ENCODE measurements at places on chromosomes 11 and 22.

- DNase-seq = no peak
Measured at GRCh38 chr22:46010951-46011626, 34.1 kb upstream of the WNT7B start.

DNA sequence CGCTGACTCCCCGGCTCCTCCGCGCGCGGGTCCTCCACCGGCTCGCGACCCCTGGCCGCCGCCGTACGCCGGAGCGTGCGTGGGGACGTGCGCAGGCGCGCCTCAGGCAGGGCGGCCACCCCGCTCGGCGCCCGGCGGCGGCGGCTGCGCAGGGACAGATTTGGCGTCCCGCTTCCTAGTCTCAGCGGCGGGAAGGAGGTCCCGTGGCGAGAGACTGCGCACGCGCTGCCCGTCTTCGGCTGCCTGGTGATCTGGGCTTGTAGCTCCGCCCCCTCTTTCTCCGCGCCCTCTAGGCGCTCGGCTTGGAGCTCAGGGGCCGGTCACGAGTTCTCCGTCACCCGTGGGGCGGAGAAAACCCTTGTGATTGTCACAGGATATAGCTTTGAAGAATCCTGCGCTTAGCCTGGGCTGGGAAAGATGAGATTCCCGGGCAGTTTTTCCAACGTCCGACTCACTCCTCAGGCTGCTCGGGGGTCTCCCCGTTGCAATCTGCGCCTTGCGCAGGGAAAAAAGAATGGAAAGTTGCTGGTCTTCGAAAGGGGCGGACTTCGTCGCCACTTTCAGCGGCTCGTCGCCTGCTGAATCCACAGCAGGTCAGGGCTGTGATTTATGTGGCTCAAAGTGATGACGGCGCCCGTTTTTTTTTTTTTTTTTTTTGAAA is at the start of gene PATL1:
PATL1 (minus strand) TSS at position 88 of the 661 bp plus-strand sequence. CDS start 142 bp downstream, outside the sequence.
- DNase-seq = peak; percentile 99

GRCh38 chr11:65617136-65617850 is 1.7 kb downstream of the PCNX3 start:
- no peak for DNase-seq

DNA sequence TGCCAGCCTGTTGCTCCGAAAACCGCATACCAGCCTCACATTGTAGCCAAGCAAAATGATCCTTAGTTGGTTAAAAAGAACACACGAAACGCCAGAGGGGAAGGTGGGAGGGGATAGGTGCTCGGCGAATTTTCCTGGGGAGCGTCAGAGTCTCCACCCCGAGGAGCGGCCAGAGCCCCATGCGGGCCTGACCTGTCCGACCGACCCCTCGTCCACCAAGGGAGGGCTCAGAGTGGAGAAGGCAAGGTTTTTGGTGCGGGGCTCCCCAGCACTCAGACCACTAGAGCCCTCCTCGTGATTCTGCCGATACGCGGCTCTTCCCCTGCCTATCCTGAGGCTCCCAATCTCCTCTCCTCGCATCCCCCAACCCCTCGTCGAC is 39.6 kb downstream of the DIXDC1 start:
- DNase-seq = no peak

DNA sequence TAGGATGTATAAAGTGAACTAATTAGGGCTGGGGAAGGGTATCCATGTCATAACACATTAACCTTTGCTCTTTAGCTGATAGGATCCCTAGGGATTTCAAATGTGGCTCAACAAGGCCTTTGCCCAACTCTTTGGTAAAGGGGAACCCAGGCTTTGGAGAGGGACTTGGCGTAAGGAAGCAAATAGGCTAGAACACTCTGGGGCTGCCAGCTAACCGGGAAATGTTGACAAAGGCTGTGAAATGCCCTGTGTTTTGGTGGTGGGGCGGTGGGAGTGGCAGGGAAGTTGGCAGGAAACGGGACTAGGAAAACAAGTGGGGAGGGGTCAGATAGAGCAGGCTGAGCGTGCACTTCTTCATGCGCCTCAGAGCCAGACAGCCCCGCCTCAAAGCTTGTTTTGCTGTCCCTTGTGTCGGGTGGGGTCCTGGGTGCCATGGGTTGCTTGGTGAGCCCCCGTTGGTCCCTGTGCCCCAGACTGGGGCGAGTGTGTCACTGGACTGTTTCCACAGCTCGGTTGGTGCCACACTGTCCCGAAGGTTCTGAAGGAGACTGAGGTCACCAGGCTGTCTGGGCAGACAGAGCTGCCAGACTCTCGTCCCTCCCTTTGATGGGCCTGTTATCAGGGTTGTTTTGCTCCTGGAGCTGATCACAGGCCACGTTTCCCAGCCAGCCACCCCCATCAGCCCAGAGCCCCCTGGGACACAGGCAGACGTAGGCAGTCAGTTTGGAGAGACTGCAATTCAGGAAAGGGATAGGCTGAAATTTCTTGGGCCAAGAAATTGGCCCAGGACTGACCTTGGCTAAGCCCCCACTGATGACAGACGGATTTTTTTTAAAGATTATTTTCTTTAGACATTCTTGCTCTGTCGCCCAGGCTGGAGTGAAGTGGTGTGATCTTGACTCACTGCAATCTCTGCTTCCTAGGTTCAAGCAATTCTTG is 19.6 kb downstream of the KCTD21 start:
- no peak for DNase-seq

DNA sequence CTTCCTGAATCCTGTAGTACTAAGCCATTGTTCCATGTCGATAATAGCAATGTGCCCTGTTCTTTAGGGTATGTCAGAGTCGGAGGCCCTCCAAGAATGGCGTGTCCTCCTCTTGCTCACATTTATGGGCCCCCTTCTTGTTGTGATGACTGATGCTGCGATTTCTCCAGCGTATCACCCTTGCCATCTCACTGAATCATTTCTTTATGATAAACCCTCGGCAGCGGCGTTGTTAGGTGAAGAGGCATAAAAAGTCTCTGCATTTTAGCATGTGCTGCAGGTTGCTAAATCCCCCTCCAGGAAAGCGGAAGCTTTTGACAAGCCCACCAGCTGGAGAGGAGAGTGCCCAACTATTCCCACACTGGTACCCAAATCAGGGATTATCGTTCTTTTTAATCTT is 1045.3 kb downstream of the BRD1 start:
- DNase-seq = no peak

- DNase-seq = peak; percentile 40
Measured at GRCh38 chr11:83007477-83007876, 64.2 kb downstream of the RAB30 start.

DNA sequence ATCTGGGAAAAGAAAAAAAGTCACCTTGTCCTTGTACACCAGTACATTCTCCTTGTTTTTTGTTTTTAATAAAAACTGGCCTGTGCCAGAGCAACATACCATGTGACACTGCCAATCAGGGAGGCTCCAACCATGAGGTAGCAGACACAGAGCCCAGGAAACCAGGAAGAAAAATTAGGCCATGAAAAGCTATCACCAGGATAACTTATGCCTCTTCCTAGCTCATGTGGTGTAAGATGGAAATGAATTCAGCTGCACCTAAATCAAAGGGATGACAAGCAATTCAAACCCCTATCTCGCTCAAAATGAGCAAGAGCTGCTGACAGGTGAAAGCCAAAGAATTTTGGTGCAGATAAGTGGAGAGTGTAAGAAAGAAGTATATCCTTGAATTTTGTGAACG is 7.7 kb downstream of the DRD2 start:
- DNase-seq = no peak

DNA sequence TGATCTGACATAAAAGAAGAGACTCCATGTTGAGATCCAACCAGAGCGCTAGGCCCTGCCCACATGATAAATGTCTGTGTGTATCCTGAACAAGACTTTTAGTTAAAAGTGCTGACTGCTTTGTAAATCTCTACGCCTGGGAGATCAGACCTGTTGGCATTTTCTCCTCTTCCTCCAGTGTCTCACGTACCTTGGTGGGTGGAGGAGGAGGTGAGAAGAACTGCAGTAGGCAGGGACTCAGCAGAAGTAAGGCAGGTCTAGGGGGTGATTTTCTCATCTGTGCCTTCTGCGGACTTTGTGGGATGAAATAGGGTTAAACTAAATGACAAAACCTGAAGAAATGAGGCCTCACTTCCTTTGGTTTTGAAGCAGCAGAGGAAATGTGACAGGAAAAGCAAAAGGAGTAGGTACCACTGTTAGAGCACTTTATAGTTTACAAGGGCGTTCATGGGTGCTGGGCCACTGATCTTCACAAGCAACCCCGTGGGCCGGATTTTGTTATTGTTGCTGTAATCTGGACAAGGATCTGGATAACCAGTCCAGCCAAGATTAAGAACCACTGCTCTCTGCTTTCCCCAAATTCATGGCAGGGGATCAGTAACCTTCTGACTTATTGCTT is 36.7 kb upstream of the PLET1 start:
- no peak for DNase-seq

- DNase-seq = no peak
Measured at GRCh38 chr11:44324222-44324621, 14.3 kb upstream of the ALX4 start.

GRCh38 chr22:36129071-36129470 is 31.5 kb downstream of the APOL3 start:
- no peak for DNase-seq

GRCh38 chr22:17946662-17947367 is 77.5 kb downstream of the MICAL3 start:
- no peak for DNase-seq

GRCh38 chr11:80083531-80083951 is 642.7 kb upstream of the TENM4 start:
- no peak for DNase-seq

DNA sequence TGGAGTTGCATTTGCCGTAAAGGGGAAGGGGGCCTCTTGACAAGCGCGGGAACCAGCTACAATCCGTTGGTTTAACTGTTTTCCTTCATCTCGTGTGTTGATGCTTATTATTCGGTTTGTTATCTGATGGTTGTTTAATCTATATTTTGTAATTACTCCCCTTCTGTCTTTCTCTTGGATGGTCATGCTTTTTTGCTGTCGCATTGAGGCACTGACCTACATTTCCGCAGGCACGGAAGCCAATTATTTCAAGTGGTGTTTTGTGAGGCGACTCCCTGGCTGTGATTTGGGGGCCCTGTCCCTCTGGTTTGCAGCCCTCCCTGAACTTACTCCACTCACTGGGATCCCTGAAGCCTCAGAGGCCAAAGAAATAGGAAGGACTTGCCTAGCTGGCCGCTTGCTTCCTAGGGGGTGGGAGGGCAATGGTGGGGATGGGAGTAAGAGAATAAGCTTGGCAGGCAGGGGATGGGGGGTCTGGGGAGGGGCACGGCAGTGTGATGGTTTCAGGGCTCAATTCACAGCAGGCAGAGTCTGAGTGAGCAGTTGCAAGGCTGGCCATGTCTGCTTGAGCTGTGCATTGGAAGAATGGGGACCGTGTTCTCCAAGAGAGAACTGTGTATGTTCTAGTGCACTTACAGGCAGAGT is 165.8 kb upstream of the B3GAT1 start:
- no peak for DNase-seq

GRCh38 chr11:130459521-130459920 is 11.1 kb downstream of the ADAMTS15 start:
- no peak for DNase-seq

DNA sequence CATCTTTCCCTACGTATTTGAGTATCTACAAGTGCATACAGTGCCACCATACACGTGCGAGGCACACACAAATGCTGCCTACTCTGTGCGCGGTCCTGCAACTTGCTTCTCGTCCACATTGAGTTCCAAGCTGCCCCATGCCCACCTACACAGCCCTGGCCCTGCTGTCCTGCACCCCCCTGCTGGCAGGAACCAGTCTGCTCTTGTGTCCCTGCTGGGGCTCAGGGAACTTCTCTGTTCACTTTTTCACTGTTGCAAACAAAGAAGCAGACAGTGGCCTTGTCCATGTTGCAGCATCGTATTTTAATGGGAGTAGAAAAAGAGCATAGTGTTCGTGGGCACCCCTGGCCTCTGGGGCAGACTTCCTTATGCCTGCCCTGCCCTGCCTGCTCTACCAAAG is 14.0 kb downstream of the CPT1A start:
- DNase-seq = no peak

- no peak for DNase-seq
Measured at GRCh38 chr11:34825670-34826383, 90.4 kb downstream of the APIP start.

GRCh38 chr11:7668464-7668863 is 4.8 kb downstream of the CYB5R2 start:
- DNase-seq = no peak

- no peak for DNase-seq
Measured at GRCh38 chr11:102843489-102843888, at the start of gene MMP3. MMP3 (minus strand) TSS chr11:102843609; CDS start chr11:102843546, 63 bp downstream.

DNA sequence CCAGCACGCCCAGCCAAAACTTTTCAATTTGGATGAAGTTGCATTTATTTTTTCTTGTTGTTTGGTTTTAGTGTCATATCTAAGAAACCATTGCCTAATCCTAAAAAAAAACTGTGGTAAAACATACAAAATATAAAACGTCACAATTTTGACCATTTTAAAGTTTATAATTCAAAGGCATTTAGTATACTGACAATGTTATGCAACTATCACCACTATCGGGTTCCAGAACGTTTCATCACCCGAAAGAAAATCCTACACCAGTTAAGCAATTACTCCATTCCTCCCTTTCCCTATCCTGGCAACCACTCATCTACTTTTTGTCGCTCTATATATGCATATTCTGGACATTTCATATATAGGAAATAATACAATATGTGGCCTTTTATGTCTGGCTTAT is 30.5 kb upstream of the PHOX2A start:
- no peak for DNase-seq

DNA sequence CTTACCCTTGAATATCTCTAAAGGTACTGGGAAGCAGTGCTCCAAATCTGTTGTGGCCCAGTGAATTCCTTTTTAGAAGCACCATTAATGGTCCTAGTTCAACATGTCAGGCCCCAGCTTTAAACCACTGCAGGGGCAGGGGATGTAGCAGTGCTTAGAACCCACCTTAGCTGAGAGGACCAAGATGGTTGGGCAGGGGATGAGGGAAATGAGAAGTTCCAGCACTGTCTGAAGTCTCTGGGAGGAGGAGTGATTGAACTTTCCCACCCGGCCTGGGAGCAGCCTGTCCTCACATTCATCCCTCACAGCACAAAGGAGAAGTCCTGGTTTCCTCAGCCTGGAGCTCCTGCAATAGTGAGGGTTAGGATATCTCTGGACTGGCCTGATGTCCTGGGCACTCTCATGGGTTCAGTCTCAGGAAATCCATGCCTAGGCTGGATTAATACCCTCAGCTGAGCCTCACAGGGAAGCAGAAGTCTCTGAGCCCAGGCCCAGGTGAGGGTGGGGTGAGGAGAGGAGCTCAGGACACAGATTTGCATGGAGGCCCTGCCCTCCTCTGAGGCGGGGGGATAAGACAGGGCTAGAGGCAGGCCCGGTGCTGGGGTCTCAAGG is 28.6 kb upstream of the PRAME start:
- DNase-seq = no peak

DNA sequence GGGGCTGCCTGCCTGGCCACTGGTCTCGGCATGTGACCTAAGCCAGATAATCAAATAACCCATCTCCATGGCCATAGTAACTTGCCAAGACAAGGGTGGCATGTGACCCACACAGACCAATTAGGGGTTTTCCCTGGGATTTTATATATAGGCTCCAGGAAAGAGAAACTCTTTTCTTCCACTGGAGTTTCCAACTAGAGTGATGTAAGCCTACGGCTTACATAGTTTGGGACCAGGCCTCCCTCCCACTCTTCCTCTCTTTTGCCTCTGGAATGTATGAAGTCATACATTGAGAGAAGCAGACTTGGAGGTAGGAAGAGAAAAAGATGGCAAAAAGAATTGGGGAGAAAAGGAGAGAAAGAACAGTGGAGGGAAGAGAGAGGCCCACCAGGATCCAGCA is 84.6 kb upstream of the LDLRAD3 start:
- DNase-seq = no peak
